Psoas muscle (tissue), 8 donors: ENCODE measurements at places on chromosomes 5 and 9. TPM values are rescaled to one million over a fixed set of nuclear protein-coding genes. Genes with fewer than 3 reads are reported as not detected.

Gene GARNL3
- total RNA-seq: 2.8 TPM

GRCh38 chr5:14595189-14595588 is 13.6 kb downstream of the OTULINL start:
- H3K27me3 ChIP-seq: no peaks in the 10 kb centered on the region
- DNase-seq: no peak
- no peaks in the 10 kb centered on the region for H3K36me3 ChIP-seq
- no peak overlapping the region for H3K27ac ChIP-seq

- peak; percentile 59 for DNase-seq
- peaks cover 4% of the 10 kb centered on the region for H3K4me1 ChIP-seq
- no peak overlapping the region for H3K4me3 ChIP-seq
- H3K27me3 ChIP-seq: no peaks in the 10 kb centered on the region
- H3K36me3 ChIP-seq: no peaks in the 10 kb centered on the region
- no peak overlapping the region for H3K27ac ChIP-seq
These were observed 75.5 kb downstream of the KLHL3 start for GRCh38 chr5:137660349-137660817.

- H3K36me3 ChIP-seq: no peaks in the 10 kb centered on the region
- H3K4me1 ChIP-seq: no peaks in the 10 kb centered on the region
- H3K27ac ChIP-seq: no peak overlapping the region
- no peak for DNase-seq
These were observed 57.3 kb upstream of the C6 start for GRCh38 chr5:41270423-41271251.

- H3K4me3 ChIP-seq: no peak overlapping the region
- peaks cover 28% of the 10 kb centered on the region for H3K4me1 ChIP-seq
- DNase-seq: no peak
These were observed 176.2 kb downstream of the NR3C1 start for GRCh38 chr5:143227301-143227700.

DNA sequence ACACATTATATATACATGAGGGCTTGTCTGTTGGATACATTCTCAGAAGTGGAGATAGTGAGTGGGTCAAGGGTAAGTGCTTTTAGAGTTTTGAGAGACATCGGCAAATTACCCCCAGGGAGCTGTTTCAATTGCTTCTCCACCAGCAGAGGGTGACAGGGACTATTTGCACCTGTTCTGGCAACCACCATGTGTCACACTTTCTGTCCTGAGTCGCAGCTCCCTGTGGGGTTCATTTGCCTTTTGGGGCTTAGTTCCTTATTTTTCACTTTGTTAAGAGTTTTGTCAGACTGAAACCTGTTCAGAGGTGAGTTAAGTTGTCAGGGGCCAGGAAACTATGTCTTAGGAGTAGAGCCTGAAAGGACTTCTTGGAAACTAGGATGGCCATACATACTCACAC is 20.1 kb upstream of the SLC36A1 start:
- H3K36me3 ChIP-seq: no peaks in the 10 kb centered on the region
- H3K4me3 ChIP-seq: no peak overlapping the region
- H3K27ac ChIP-seq: no peak overlapping the region
- H3K4me1 ChIP-seq: peaks cover 19% of the 10 kb centered on the region
- H3K27me3 ChIP-seq: no peaks in the 10 kb centered on the region

Gene PCDHAC1
- 0.07 TPM for total RNA-seq

DNA sequence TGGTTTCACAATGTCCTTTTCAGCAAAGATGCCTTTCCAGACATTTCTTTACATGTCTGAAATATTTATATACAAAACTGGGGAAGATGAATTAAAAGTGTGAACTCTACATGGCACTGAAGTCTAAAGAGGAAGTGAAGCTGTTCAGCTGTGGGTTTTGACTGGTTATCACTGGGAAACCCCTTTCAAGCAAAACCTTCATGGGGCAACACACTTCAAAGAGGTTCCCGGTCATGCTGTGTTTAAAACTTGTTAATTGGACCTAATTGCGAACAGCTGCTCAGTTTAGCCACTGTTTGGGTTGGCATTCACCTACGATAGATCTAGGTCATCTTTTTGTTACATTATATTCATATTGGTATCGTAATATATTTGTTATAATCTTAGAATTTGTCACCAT is 20.0 kb upstream of the GDNF start:
- H3K4me3 ChIP-seq: no peak overlapping the region
- no peaks in the 10 kb centered on the region for H3K27me3 ChIP-seq
- no peaks in the 10 kb centered on the region for H3K36me3 ChIP-seq
- H3K27ac ChIP-seq: no peak overlapping the region

DNA sequence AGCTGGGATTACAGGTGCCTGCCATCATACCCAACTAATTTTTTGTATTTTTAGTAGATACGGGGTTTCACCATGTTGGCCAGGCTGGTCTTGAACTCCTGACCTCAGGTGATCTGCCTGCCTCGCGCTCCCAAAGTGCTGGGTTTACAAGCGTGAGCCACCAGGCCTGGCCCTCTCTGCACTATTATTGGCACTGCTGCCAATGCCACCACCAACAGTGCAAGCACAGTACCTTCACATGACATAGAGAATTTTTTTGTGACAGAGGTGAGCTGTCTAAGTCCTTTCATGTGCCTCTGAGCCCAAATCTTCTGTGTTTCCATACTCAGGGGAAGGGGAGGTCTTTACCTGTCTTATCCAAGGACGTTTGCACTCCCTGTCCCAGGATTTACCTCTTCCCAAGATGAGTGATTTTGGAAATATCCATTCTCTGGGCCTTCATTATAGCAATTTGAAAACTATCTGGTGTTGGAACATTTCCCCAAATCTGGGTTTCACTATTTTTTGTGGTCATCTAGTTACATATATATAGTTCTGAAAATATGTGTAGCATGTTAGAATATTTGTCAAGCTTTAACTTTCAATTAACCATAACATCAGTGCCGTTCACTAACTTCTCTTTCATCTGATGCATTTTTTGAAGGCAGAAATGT is 5.4 kb upstream of the CD180 start:
- no peaks in the 10 kb centered on the region for H3K4me1 ChIP-seq
- no peak overlapping the region for H3K27ac ChIP-seq
- DNase-seq: no peak

DNA sequence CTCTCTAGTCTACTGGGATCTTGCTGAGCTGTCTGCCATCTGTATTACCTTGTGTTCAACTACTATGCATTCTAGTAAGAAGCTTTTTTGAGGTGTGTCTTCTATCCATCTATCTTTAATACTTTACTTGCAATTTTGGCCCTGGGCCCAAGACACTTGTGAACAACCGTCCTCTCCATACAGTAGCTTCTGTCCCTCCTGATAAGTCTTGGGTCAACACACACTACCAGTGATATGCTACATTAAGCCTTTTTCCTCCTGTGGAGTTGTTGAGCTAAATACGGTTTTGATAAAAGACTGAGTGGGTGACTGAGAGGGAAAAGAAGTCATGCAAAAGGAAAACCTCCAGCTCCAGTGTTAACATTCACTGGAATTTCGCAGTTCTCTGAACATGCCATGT is 133.3 kb upstream of the PCA3 start:
- no peaks in the 10 kb centered on the region for H3K27me3 ChIP-seq
- H3K4me1 ChIP-seq: no peaks in the 10 kb centered on the region
- H3K4me3 ChIP-seq: no peak overlapping the region
- no peak for DNase-seq

DNA sequence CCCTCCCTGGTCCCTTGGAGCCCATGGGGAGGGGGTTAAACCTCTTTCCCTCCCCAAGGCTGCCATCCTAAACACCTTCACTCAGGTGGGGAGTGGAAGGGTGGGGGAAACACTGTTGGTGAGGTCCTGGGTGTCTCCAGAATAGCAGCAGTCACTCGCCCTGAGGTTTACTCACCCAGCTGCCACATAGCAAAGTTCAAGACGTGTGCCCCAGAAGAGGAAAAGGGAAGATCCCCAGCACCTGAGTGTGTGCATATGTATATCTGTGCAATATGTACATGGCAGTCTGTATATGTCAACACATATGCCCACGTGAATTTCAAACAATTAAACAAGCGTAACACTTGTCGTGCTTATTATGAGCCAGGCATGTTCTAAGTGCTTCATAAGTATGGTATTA is 31.3 kb upstream of the SMU1 start:
- H3K27ac ChIP-seq: peak overlapping the region; percentile 56
- peaks cover 21% of the 10 kb centered on the region for H3K4me1 ChIP-seq
- H3K27me3 ChIP-seq: no peaks in the 10 kb centered on the region
- no peak for DNase-seq

GRCh38 chr9:20997503-20998076 is 33.9 kb downstream of the HACD4 start:
- H3K27me3 ChIP-seq: no peaks in the 10 kb centered on the region
- H3K4me3 ChIP-seq: no peak overlapping the region
- DNase-seq: no peak
- no peak overlapping the region for H3K27ac ChIP-seq
- H3K4me1 ChIP-seq: no peaks in the 10 kb centered on the region

DNA sequence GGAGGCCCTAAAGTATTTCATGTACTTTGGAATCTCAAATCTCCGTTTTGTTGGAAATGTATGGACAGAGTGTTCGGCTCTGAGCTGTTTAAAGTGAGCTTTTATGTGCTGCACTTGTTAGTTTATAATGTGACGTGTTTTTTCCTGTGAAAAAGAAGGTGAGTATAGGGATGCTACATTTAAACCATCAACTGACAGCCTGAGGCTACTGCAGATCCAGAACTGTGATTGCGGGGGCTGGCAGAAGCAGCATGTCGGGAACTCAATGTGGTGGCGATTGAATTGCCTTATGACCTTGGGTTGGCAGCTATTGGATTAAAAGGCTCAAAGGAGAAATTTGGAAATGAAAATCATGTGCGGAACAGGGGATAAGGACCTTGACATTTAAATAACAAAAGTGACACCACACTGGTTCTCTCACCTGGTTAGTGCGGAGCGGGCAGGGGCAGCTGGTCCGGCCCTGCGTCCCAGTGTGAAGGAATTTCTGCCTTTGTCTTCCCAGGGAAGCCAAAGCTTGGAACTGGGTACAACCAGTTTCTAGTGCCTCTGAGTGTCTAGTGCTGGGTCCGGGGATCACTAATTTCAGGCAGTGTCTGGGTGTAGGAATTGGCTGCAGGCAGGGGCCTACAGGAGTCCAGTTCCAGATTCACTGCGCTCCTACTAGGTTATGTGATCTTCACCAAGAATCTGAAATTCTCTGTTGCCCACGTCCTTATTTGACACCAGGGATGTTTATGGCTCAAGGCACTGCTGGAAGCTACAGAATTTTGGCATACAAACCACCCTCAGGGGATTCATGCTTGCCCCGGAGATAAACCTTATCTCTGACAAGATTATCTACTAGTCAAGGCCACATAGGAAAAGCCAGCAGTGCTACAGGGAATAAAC is 120.7 kb upstream of the ERCC6L2 start:
- no peak for DNase-seq
- no peak overlapping the region for H3K27ac ChIP-seq
- no peaks in the 10 kb centered on the region for H3K4me1 ChIP-seq
- H3K4me3 ChIP-seq: no peak overlapping the region
- peaks cover 14% of the 10 kb centered on the region for H3K27me3 ChIP-seq
- H3K36me3 ChIP-seq: no peaks in the 10 kb centered on the region

- no peak overlapping the region for H3K27ac ChIP-seq
- DNase-seq: no peak
- no peaks in the 10 kb centered on the region for H3K27me3 ChIP-seq
These were observed 101.0 kb downstream of the TLE1 start for GRCh38 chr9:81588148-81588871.

- peaks cover 9% of the 10 kb centered on the region for H3K4me1 ChIP-seq
- no peak for DNase-seq
- no peak overlapping the region for H3K4me3 ChIP-seq
- no peak overlapping the region for H3K27ac ChIP-seq
- H3K27me3 ChIP-seq: no peaks in the 10 kb centered on the region
- H3K36me3 ChIP-seq: no peaks in the 10 kb centered on the region
These were observed 18.5 kb upstream of the ARSI start for GRCh38 chr5:150321211-150321610.

Gene DMRT3
- 0.17 TPM for total RNA-seq

DNA sequence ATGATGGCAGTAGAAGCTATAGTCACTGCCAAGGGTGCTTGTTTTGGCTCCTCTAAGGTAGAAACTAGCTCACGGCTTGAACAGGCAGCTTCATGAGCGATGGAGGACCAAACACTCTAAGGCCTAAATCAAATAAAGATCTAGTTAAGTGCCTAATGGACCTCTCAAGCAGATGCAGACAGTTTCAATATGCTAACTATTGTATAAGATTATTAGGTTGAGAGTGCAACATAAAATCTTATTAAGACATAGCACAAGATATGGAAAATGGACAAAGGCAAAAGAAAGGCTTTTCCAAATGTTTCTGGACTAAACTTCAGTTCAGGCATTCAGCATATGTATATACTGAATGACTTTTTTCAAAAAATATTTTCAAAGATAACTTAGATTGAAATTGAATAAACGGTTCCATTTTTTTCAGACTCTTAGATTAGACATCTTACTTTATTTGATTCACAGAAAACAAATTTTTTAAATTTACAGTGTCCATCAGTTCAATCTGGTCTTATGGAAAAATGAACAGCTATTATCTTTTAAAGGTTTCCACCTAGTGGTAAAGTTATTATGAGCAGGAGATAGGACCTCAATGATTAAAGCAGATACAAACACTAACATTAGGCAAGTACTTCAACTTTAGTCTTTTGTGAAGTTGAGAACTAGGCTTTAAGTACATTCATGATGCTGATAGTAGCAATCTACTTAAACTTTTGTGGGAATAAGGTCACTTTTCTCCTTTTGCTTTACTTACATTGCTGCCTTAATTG is 1167.7 kb downstream of the MAT2B start:
- H3K36me3 ChIP-seq: no peaks in the 10 kb centered on the region
- H3K27ac ChIP-seq: no peak overlapping the region

GRCh38 chr9:115411993-115412452 is 294.1 kb upstream of the TNC start:
- H3K27me3 ChIP-seq: no peaks in the 10 kb centered on the region
- DNase-seq: no peak
- H3K4me1 ChIP-seq: no peaks in the 10 kb centered on the region
- H3K36me3 ChIP-seq: no peaks in the 10 kb centered on the region

Gene KLHL3
- 2.5 TPM for total RNA-seq

DNA sequence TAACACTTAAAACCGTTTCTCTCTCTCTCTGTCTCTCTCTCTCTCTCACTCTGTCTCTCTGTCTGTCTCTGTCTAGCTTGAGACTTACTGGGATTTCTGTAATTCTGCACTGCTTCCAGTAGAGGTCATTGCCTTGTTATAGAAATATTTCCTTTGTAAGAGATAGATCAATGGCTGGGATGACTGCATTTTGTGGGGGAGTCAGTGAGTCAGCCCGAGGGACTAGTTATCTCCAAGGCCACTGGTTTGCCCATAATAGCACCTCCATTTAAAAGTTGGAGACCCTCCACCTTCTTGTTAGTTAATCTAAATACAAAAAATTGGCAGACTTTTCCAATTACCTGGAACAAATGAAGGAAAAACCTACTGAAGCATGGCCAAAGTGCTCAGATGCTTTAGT is 547.2 kb downstream of the LRRC70 start:
- no peaks in the 10 kb centered on the region for H3K36me3 ChIP-seq
- no peaks in the 10 kb centered on the region for H3K4me1 ChIP-seq
- no peak for DNase-seq
- H3K4me3 ChIP-seq: no peak overlapping the region
- no peak overlapping the region for H3K27ac ChIP-seq
